ENCODE measurements at places on chromosomes 1 and 21.

- DNase-seq, result no peak
Observed at GRCh38 chr1:226618380-226618779, 69.8 kb downstream of the STUM start.

- no peak for DNase-seq
Observed at GRCh38 chr1:227885648-227886502, 61.9 kb downstream of the WNT9A start.

DNA sequence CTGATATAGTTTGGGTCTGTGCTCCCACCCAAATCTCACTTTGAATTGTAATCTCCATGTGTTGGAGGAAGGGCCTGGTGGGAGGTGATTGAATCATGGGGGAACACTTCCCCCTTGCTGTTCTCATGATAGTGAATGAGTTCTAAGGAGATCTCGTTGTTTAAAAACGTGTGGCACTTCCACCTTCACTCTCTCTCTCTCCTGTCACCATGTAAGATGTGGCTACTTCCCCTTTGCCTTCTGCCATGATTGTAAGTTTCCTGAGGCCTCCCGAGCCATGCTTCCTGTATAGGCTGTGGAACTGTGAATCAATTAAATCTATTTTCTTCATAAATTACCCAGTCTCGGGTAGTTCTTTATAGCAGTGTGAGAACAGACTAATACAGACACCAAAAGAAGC lies 40.4 kb downstream of the FRRS1 start:
- DNase-seq, result no peak

GRCh38 chr21:44854664-44855446 lies 18.6 kb downstream of the PTTG1IP start:
- no peak for DNase-seq

DNA sequence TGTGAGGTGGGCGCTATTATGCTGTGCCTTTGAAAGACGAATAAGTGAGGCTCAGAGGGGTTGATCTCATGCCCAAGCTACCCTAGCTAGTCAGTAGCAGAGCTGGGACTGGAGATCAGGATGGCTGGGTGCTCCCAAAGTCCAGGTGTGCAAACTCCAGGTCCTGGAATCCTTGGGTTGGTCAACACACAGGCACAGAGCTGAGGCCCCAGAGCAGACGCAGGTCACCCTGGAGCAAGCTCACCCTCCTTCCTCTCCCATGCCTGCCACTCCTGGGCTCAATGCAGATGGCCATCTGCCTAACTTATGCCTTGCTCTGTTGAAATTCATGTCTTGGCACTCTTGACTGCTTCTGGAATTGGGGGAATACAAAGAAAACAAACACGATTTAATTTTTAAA lies 587.2 kb downstream of the PTPRU start:
- no peak for DNase-seq

DNA sequence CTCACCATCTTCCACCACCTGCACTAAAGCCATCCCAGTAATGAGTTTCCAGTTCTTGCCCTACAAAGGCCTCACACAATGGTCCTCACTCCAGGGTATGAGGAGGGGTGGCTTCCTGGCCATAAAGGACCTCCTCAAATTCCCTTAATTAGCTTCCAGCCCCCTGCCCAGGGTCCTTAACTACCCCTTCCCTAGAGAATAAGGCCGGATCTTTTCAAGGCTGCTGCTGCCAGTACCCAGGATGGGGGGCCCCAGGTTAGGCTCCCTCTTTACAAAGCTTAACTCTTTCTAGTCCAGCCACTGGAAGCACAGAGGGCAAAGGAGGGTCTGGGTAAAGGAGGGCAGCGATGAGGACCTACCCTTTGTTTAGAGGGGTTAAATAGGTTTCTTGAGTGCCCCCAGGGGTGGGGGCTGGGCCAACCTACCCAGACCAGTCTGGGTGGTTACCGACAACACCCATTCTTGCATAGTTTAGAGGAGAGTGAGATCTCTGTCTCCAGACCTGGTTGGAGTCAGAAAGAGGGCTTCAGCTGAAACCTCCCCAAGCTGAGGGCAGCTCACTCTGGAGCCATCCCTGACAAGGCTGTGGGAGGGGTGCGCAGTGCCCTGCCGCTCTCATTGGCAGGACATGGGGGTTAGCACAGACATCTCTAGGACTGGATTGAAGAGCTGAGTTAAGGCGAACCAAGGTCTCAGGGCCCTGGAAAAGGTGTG lies 7.1 kb downstream of the BLACAT1 start:
- DNase-seq, result no peak

- no peak for DNase-seq
Observed at GRCh38 chr1:217360510-217360909, 270.4 kb downstream of the GPATCH2 start.

DNA sequence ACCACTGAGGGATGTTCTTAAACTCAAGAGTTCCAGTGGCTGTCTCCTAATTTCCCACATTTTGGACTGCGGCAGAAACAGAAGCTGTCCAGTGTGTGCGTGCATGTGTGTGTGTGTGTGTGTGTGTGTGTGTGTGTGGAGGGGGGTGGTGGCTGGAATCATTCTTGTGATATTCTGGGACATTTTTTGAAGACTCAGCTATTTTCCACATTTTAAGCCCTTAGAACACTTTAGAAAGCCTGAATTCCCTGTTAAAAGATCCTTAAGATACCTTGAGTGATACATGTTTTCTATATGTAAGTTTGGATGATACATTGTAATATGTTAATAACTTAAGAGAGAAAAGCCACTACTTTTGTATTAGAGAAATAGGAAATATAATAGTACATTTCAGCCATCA lies 636.4 kb downstream of the PLPP3 start:
- DNase-seq, result no peak

DNA sequence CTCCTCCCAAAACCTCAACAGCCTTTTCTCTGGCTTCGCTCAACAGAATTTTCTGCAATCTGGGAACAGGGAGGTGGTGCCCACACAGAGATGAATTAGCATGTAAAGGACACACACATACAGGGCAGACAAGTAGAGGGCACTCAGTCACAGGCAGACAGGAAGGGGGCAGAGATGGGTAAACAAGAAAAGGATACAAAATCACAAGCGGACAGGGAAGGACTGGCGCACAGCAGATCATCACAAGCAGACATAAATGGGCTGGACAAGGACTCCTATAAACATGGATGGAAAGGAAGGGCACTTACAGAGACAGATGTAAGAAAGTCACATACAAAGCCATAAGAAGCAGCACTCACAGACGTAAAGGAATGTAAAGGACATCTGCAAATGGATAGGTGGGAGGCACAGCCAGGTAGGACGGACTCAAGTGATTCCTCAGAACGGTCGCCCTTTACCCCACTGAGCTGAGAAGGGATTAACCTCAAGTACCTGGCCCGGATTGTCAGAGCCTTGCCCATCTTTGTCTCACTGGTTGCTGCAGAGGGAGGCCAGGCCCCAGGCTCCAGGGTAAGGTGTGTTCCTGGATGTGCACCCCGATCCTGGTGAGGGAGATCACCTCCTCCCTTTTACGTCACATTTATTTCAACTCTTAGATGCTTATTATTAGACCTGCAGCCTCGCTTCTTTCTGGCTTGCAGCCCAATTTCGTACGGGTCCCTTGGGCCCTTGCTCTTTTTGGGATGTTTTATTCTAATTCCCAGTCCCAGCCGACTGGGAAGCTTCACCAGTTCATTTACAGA lies 836 bp upstream of the PRCC start:
- no peak for DNase-seq

- DNase-seq, result no peak
Observed at GRCh38 chr1:53011175-53011574, 50.8 kb upstream of the PODN start.

DNA sequence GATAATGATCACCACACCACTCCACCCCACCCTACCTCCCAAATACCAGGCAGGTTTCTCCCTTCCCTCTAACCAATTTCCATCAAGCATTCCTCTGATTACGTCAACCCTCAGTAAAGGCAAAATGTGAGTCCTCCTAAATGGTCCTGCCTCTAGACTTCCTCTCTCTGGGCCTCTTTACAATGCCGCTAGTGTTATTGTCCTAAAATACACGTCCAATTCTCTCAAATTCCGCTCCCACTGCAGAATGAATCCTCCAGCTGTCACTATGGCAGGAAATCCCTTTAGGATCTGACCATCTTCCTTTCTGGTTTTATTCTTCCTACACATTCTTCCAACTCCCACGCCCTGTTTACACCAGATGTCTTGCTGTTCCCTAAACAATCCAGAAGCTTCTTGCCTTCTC lies 68.7 kb downstream of the DEGS1 start:
- DNase-seq, result no peak

DNA sequence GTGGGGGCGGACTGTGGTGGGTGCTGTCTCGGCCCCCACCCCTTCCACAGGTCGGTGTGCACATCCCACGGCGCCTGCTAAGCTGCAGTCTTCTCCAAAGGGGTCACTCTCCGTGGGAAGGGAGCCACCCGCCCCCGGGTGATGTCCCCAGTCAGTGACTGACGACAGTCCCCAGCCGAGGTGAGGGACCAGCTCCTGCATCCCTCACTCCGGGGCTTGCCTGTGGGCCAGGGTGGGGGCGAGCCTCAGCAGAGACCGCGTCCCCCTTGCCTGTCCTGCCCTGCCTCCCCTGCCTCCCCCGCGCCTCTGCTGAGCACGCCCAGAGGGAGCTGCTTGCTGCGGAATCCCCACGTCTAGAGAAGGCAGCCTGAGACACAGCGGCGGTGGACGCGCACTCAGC lies 35.9 kb upstream of the PDE9A start:
- DNase-seq, result no peak

- no peak for DNase-seq
Observed at GRCh38 chr1:227094249-227094966, 154.3 kb downstream of the COQ8A start.

DNA sequence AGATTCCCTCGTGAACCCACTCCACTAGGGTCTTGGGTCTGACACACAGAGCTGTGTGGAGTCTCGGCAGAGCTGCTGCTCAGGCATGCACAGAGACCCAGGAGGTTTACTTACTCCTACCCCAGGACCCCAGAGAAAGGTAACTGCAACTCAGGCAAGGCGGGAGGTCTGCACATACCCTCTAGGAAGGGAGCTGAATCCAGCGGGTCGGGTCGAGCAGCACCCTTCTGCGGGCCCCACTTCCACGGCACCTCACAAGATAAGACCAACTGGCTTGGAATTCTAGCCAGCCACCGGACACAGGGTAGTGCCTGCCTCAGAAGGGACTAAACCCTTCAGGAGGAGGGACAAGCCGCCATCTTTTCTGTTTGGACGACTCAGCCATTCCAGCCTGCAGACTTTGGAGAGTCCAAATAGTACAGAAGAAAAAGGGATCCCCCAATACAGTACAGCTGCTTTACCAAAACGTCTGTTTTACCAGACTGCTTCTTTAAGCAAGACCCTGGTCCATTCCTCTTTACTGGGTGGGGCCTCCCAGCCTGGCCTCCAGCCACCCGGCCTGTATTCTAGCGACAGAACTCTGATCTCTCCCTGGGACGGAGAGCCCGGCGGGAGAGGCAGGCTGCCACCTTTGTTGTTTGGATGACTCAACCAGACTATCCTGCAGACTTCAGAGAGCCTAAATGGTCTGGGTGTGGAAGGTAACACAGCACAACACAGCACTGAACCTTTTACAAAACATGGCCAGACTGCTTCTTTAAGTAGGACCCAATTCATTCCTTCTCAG lies 554.6 kb upstream of the BEND5 start:
- no peak for DNase-seq

DNA sequence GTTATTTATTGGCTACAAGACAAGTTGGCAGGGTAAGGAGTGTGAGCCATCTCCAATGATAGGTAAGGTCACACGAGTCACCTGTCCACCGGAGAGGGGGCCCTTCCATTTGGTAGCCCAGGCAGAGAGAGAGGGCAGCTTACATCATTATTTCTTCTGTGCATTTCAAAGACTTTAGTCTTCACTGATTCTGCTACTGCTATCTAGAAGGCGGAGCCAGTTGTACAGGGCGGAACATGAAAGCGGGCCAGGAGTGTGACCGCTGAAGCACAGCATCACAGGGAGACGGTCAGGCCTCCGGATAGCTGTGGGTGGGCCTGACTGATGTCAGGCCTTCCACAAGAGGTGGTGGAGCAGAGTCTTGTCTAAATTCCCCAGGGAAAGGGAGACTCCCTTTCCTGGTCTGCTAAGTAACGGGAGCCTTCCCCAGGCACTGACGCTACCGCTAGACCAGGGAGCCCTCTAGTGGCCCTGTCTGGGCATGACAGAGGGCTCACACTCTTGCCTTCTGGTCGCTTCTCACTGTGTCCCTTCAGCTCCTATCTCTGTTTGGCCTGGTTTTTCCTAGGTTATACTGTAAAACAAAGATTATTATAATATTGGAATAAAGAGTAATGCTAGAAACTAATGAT lies 36.7 kb downstream of the ZNF695 start:
- DNase-seq, result peak; percentile 37

DNA sequence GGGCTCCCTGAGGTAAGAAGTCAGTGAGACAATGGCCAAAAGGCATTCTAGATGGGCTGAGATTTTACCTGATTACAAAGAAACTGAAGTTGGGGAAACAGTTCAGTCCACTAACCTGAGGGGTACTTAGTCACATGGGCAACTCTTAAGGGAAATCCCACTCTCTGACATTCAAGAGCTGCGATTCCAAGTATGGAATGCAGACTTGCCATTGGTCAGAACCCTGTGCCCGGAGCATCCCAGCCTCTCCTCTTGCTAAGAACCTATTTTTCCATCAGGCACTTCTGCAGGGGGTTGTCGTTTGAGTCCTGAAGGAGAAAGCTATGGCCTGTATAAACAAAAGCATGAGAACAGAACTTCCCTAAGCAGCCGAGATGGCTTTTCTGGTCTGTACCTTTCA lies 434.9 kb upstream of the DAB1 start:
- no peak for DNase-seq

- DNase-seq, result no peak
Observed at GRCh38 chr1:14987829-14988603, 165.5 kb upstream of the TMEM51 start.

DNA sequence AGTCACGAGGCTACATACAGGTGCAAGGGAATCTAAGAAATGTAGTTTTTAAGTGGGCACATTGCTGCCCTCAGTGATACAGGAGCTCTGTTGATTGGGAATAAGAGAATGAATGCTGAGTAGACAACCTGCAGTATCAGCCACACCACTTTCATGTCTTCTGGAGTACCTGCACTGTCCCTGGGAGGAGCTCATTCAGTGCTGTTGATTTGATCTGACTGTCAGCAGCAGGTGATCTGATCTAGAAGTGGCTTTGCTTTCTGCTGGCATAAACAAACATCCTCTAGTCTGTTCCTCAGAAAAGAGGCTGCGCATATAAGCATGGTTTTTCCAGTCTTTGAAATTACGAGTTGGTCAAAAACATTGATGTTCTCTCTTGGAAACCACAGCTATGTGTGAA lies 35.5 kb upstream of the LRRC52 start:
- no peak for DNase-seq

- no peak for DNase-seq
Observed at GRCh38 chr1:74593887-74594866, 79.4 kb downstream of the ERICH3 start.

GRCh38 chr1:66412704-66413103 lies 121.2 kb upstream of the SGIP1 start:
- no peak for DNase-seq

- no peak for DNase-seq
Observed at GRCh38 chr1:45490121-45490625, 790 bp downstream of the TESK2 start.

All from NCI-H2107 (cell line).